Activated CD4-positive, alpha-beta T cell treated with anti-CD3 and anti-CD28 coated beads for 48 hours (primary cell): ENCODE measurements at places on chromosomes 2 and 18.

DNA sequence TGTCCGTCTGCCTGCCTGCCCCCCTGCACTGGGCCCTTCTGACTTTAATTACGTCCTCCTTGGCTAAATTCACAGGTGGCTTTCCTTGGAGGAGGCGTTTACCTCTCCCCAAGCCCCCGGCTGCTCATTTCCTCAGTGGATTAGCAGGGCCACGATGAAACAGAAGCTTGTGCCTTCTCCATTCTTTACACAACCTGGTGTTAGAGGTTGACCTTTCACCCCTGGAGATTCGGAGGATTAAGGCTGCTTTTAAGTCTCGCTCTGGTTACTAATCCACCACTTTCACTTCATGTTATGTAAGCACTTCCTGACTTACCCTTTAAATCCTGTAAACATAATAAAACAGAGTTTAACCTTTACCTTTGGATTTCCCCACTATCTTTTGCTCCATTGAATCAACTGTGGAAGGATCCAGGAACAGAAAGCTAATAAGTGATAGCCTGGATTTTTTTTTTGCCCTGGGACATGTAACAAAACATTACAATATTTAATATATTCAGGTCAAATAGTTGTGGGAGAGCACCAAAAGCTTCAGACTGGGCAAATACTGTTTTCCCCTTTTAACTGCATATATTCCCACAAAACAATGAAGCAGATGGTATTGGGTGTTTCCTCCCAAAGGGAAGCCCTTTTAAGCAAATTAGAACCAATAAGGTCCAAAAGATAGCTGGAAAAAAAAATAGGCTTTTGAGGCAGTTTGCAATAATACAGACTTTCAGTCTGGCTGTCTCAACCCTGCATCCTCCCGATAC, 370.2 kb downstream of the EN1 start:
- DNase-seq, result no peak

- no peak for DNase-seq
Observed at GRCh38 chr2:168738062-168738461, 64.4 kb upstream of the NOSTRIN start.

- DNase-seq, result no peak
Observed at GRCh38 chr2:168895771-168896170, 5.3 kb upstream of the G6PC2 start.

- DNase-seq, result no peak
Observed at GRCh38 chr2:43853141-43854081, 14.6 kb downstream of the ABCG8 start.

DNA sequence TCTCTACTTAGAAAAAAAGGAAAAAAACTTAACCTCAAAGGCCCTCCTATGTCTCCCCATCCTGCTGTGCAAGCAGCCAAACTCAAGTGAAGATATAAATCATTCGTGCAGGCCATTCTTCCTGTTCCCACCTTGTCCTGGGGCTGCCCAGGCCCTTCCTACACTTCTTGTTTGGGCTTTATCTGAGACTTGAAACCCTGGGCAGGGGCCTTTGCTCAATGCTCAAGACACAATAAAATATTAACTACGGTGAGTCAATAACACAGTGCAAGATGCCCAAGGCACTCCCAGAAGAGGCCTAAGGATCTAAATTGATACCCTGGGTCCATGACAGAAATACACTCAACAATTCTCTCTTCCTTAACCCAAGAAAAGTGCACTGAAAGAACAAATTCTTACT, 67.6 kb downstream of the TBC1D8 start:
- DNase-seq, result no peak

- DNase-seq, result no peak
Observed at GRCh38 chr2:192030289-192030688, 164.4 kb downstream of the TMEFF2 start.

- no peak for DNase-seq
Observed at GRCh38 chr2:190267302-190267701, 52.3 kb downstream of the HIBCH start.

DNA sequence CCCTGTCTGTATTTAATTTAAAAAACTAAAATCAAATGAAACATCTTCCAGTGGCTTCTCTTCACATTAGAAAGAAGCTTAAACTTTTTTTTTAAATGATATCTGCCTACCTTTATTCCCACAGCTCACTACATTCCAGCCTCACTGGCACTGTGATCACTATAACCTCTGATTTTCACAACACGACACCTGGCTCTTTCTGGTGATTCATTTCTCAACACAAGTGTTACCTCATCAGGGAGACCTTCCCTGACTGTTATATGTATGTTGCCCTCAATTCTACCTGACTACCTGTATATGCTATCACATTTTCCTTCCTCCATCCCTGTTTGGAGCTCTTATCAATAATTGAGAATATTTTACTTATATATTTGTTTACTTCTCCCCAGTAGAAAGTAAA, 76.6 kb downstream of the BAZ2B start:
- DNase-seq, result no peak

- DNase-seq, result no peak
Observed at GRCh38 chr2:225100856-225101294, 58.6 kb upstream of the DOCK10 start.

- no peak for DNase-seq
Observed at GRCh38 chr2:190354003-190354690, 10.8 kb downstream of the INPP1 start.

- DNase-seq, result no peak
Observed at GRCh38 chr2:25000503-25001324, 29.0 kb upstream of the DNAJC27 start.

- no peak for DNase-seq
Observed at GRCh38 chr2:200794143-200794542, 17.6 kb upstream of the BZW1 start.

DNA sequence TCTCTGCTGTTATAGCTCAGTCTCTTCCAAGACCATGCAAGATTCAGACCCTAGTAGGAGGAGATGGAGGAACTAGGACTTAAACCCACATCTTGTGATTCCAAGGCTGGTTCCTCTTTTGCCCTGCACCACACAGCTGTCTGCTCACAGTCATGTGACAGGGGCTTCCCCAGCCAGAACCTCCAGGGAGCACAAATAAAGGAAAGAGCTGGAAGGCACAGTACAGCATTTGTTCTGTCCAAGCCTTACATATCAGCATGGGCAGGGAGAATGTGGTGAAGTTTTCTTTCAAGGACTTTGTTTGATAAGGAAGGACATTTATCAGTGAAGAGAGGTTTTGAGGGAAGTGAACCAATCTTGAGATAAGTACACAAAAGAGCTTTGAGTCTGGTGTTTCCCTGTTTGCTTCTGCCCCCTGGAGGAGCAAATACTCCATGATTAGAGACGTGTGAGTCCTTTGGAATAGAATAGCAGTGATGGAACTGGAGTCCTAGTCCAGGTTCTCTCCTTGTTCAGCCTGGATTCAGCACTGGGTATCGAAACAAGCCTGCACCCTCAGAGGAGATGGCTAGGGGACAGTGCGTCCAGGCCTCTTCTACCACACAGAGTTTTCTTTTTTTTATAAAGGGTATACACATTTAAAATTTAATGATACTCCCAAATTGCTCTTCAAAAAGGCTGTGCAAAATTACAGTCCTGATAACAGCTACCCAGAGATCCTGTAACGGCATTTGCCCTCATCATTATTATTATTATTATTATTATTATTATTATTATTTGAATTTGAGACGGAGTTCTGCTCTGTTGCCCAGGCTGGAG, 24.6 kb upstream of the CASP10 start:
- DNase-seq, result peak; percentile 45

- DNase-seq, result peak; percentile 34
Observed at GRCh38 chr2:102839668-102840388, 78.0 kb downstream of the TMEM182 start.

- DNase-seq, result no peak
Observed at GRCh38 chr18:79917853-79918614, 33.4 kb downstream of the SLC66A2 start.

DNA sequence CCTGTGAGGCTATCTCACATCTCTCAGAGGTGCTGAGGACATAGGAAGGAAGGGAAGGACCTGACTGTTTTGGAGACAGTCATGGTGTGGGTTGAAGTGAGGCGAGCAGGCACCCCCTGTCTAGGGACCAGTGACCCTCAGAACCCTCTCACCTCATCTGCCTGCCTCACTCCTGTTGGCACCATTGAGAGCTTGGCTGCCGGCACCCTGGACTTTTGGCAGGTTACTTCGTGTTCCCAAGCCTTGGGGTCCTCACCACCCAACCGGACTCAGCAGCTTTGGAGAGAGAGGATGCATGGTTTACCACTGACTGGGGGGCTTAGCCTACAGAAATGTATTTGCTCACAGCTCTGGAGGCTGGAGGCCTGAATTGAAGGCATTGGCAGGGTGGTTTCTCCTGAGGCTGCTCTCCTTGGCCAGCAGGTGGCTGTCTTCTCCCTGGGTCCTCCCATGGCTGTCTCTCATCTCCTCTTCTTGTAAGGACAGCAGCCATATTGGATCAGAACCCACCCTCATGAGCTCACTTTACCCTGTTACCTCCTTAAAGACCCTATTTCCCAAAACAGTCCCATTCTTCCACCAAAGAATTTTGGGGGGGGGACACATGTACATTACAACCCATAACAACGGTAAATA, 142.0 kb downstream of the TSN start:
- DNase-seq, result peak; percentile 34

- DNase-seq, result no peak
Observed at GRCh38 chr2:141317986-141318385, 812.8 kb downstream of the LRP1B start.

GRCh38 chr2:197131558-197131855, 179.1 kb downstream of the ANKRD44 start:
- DNase-seq, result no peak

DNA sequence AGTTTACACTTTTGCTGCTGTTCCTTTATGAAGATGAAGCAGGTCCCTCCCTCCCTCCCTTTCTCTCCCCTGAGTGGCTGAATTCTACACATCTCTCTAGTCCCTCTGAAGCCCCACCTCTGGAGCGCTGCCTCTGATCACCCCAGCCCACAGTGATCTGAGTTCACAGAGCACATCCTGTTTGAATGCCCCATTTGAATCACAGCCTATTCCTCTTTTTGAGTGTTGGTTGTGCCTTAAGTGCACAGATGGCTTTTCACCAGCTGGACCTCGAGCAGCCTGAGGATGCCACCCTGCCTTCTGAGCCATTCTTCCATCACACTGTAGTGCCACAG, 87.1 kb downstream of the ITGB1BP1 start:
- peak; percentile 51 for DNase-seq

GRCh38 chr2:101827246-101827645, 129.7 kb downstream of the MAP4K4 start:
- DNase-seq, result no peak

DNA sequence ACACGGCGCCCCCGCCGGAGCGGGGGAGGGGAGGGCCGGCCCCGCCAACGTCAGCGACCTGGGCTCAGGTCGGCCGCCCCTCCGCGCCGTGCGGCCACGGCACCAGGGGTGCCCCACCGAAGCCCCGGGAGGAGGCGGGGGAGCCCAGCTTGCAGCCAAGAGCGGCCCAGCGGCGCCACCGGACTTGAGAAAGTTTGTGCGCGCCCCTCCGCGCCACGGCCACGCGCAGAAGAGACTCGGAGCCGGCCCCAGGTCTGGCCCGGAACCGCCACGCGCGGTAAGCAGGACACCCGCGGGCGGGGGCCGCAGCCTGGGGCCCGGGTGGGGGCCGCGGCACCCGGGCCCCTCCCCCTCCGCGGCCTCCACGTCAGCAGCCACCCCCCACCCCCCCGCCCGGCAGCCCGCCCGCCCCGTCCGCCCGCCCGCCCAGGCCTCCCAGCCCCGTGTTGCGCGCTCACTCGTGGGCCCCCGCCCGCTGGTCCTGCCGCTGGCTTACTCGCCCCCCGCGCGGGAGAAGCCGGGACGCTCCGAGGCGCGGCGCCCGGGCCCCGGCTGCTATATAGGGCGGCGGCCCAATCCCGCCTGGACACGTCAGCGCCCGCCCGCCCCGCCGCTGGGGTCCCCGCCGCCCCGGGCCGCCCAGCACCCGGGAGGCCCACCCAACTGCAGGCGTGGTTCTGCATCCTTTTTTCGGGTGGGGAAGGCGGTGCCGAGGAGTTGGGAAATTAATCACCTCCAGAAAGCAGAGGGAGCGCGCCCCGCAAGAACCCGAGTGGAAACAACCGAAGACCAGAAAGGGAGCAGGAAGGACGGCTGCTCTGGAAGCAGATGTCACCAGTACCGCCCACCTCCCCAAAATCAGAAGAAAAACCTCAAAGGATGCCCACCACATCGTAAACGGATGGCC, 42.9 kb downstream of the HDLBP start:
- DNase-seq, result peak; percentile 36

- no peak for DNase-seq
Observed at GRCh38 chr2:67243919-67244318, 153.2 kb upstream of the ETAA1 start.

- DNase-seq, result no peak
Observed at GRCh38 chr18:25144820-25145219, 207.1 kb downstream of the ZNF521 start.

DNA sequence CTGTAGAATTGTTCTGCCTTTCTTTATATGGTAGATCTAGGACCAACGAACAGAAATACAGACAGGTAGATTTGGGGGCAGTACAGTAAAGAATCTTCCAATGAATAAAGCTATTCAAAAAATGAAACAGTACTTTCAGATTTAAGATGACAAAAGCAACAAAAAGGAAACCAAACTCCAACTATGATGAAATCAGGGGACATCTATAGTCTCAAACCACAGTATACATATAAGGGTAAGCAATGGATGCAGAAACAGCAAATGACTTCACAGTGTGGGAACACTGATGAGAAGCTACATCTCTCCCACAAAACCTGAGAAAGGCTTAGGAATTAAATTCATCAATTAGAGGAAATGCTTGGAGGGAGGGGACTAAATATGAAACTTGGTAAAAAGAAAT, 202.5 kb downstream of the CTNNA2 start:
- no peak for DNase-seq

DNA sequence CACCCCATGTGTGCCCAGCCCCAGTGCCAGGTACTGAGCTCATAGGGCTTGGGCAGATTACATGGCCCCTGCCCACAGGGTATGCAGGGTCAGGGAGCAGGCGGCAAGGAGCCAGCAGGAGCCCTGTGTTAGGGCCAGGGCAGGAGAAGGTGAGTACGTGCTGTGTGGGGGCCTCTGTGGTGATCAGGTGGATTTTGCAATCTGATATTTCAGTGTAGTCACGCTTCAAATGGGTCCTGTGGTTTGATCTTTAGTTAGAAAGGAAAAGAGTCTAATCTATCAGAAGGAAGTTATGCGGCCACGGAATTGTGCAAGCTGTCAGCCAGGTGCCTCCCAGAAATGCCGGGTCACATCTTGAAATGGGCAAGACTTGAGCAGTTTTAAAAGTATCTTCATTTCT, 13.9 kb downstream of the UBE2F start:
- DNase-seq, result peak; percentile 58

- DNase-seq, result no peak
Observed at GRCh38 chr2:52857722-52858121, 909.9 kb upstream of the CHAC2 start.

DNA sequence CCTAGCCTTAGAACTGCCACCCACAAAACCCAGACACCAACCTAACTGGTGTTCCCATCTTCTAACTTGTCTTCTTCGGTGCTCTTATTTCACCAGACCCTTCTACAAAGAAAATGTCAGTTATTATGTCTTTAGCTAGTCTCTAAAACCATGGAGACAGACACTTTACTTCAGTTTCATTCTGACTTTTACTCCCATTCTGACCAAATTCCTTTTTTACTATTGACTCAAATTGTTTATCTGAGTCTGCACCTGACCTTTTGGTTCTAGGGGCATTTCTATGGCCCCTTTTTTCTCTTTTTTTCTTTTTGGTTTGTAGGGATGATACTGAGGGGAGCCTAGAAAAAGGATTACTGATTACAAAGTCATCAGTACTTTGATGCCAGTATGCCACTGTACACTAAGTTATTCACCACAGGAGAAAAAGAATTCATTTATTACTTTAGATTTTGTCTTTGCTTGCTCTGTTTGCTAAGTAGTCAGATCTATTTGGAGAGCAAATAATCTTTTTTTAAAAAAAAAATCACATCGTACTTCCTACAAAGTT, 6.8 kb upstream of the SLC1A4 start:
- no peak for DNase-seq
